ENCODE measurements at places on chromosomes 12 and 14. TPM values are rescaled to one million over a fixed set of nuclear protein-coding genes. Genes with fewer than 3 reads are reported as not detected.

PRIMA1 gene
- 0.21 TPM for polyA plus RNA-seq

ACOT6 gene
- polyA plus RNA-seq = not detected

WNT5B gene
- not detected for polyA plus RNA-seq

DDN gene
- polyA plus RNA-seq = 1.3 TPM

ARL1 gene
- polyA plus RNA-seq = 126 TPM

SERPINA10 gene
- polyA plus RNA-seq = 1.7 TPM

SDSL gene
- 4.2 TPM for polyA plus RNA-seq

FZD10 gene
- 1.2 TPM for polyA plus RNA-seq

PLEKHA5 gene
- 29.6 TPM for polyA plus RNA-seq

VSIG10 gene
- polyA plus RNA-seq = 7.5 TPM

BCL7A gene
- 4.0 TPM for polyA plus RNA-seq
